Karpas-422 (cell line): ENCODE measurements at places on chromosomes 16 and 17. TPM values are rescaled to one million over a fixed set of nuclear protein-coding genes. Genes with fewer than 3 reads are reported as not detected.

Gene CD300H
- total RNA-seq: not detected in 2 replicates

DNA sequence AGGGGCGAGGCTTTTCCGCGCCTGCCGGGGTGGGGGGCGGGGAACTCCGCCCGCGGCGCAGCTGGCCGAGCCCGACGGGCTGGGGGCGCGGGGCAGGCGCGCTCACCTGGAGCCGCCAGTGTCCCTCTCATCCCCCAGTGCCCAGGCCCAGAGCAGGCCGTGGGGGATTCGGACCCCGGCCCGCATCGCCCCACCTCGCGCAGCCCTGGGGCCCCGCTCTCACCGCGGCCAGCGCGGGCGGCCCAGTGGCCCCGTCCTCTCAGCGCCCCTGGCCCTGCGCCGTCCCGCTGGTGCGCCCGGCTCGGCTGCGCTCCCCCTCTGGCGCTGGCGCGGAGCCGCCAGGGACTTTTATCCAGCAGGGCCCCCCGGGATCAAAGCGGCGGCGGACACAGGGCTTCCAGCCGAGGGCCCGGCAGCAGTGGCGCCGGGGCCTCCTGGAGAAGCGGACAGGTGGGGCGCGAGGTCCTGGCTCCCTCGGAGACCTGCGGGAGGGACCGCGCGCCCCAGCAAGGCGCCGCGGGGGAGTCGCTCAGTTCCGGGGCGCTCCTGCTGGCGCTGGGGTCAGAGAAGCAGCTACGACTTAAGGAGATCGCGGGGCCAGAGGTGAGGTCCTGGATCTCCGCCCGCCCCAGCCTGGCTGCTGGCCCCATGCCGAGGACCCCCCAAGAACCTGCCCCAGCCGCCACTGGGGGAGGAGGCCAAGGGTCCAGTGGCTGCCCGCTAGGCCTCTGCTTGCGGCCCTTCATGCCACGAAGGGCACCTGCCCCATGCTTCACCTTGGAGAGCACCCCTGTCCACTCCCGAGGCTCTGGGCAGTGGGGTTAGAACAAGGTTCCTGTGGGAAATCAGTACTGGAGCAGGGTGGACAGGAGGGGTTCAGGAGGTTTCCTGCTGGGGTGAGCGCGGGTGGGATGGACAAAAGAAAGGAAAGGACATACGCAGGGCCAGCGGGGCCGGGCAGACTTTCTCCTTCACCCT lies 823 bp upstream of the NOTUM start:
- no peak for DNase-seq

DNA sequence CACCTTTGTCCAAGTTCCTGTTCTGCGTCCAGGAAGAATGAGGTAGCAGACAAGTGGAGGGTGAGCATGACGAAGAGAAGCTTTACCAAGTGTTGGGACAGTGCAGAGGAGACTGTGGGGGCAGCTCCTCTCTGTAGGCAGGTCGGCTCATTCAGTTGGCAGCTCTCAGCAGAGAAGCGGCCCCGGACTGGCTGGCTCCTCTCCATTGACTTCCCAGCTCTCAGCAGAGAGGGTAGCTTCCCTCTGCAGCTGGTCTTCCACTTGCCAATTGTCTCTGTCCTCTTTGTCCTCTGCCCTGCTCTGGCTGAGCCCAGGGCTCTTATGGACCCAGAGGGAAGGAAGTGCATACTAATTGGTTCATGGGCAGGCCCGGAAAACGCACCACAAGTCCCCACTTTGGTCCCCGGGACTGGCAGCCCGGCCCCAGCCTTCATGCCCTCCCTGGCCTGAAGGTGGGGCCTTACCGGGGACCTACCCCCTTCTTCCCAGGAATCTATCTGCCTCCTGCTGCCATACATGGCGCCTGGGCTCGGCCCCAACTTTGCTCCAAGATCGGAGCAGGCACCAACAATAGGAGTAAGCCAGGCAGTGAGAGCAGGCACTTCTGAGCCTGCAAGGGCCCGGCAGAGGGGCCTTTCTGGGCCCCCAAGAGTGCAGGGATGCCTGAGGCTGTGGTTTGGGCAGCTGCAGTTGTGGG lies 10.1 kb downstream of the KCTD5 start:
- DNase-seq: no peak

DNA sequence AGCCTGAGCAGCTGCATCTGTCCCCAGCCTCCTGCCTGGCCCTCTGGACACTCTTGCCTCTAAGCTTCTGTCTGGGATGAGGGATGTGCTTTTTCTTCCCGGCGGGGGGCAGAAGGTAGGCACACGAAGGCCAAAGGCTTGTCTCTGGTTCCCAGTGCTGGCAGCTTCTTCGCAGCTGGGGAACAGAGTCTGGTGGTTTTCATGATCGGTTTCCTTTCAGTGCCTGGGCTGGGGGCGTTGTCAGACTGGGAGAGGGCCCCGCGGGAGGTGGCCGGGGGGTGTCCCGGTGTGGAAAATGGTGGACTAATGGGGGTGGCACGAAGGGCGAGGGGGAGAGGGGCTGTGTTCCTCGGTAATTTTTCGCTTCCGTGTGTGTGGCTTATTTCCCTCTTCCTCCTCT lies 988 bp downstream of the RAP1GAP2 start:
- DNase-seq: no peak

DNA sequence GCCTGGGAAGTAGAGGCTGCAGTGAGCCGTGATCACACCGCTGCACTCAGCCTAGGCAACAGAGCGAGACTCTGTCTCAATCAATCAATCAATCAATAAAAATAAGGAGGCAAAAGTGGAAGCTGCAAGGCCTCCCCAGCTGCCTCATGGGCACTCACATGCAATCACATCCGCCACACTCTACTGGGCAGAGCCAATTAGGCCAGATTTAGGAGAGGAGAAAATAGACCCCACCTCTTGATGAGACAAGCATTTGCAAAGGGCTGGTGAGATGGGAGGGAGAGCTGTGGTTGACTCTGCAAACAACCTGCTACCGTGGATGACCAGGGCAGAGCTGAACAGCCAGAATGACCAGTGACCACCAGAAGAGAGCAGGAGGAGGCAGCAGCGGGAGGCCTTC lies 14.7 kb upstream of the GSG1L start:
- no peak for DNase-seq
